ENCODE measurements at places on chromosomes 4 and X.

GRCh38 chr4:84483688-84484087 lies 15.4 kb downstream of the NKX6-1 start:
- DNase-seq, result no peak

DNA sequence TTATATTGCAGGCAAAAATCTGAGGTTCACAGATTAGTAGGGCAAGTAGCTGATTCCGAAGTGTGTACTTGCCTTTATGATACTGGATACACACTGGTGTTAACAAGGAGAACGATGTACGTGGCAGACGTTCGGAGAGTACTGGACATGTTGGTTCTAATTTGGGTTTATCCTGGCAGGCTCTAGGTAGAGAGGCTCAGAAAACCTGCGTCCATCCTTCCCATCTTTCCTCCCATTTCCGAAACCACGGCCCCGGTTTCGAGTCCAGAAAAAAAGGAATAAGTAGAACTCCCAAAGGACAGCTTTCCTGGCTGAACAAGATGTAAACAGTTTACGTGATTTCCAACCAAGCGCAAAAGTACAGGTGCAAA lies 351 bp upstream of the SLC30A9 start:
- no peak for DNase-seq

- DNase-seq, result no peak
Observed at GRCh38 chr4:95640311-95640710, 91.5 kb upstream of the UNC5C start.

GRCh38 chrX:147800663-147801062 lies 111.1 kb upstream of the FMR1 start:
- DNase-seq, result no peak

DNA sequence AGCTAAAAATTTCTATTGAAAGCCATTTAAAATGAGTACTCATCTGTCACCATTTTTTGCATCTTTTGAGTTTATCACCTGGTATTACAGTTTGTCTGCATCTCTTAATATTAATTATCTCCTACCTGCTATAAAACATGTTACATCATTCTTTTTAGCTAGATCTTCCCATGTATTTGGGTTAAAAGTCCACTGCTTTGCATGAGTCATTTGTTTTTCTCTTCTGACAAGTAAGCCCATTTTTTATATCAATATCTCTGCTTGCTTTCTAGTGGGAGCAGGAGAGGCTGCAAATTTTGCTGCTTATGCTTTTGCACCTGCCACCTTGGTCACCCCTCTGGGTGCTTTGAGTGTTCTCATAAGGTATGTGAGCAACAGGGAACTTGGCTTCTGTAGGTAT lies 16.1 kb downstream of the NIPAL1 start:
- DNase-seq, result no peak

DNA sequence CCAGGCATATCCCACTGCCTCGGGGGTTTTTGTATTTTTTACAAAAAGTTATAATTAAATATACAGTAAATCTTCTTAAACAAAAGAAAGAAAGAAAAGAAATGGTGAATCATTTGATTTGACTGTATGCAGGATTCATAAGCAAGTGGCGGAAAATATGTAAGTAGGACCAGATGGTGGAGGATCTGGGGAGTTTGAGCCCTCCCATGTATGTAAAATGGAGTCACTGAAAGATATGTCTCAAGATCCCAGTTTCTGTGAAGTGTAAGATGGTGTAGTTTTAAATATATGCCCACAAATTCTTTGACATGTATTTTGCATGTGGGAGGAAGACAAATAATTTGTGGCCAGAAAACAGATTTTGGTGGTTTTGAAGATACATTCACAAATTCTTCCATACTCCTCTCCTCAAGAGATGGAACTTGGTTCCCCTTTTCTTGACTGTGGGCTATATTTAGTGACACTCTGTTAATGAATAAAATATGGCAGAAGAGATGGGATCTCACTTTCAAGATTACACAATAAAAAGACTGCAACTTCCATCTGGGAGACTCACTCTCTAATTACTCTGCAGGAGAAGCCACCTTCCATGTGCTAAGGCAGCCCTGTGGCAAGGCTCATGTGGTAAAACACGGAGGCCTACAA lies 133.6 kb upstream of the S100G start:
- peak; percentile 87 for DNase-seq

- DNase-seq, result peak; percentile 23
Observed at GRCh38 chrX:57918750-57919436, 8.6 kb upstream of the ZXDA start.

DNA sequence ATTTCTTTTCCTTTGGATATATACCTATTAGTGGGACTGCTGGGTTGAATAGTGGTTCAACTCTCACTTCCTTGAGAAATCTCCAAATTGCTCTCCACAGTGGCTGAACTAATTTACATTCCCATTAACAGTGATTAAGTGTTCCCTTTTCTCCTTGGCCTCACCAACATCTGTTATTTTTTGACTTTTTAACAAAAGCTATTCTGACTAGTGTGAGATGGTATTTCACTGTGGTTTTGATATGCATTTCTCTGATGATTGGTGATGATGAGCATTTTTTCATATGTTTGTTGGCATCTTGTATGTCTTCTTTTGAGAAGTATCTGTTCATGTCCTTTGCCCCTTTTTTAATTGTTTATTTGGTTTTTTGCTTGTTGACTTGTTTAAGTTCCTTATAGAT lies 413.0 kb downstream of the MAPK10 start:
- DNase-seq, result peak; percentile 48

DNA sequence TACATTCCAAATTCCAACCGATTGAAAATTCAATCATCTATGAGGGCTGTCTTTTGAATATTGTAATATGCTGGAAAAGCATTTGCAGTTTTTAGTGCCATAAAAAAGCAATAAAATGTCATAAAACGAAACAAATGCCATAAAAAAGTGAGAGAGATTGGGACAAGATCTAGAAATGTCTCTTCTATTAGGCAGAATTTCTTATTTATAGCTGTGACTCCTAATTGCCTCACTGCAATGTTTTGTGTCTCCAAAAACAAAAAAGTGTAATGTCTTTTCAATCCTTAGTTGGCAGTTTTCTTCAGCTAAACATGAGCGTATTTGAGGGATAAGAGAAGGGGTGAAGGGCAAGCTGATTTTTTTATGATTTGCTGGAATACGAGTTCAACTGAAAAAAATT lies 153.9 kb downstream of the NAF1 start:
- no peak for DNase-seq

GRCh38 chr4:107034091-107034995 lies 1.8 kb downstream of the DKK2 start:
- DNase-seq, result peak; percentile 56

- DNase-seq, result peak; percentile 62
Observed at GRCh38 chrX:71178908-71179307, 34.3 kb downstream of the NLGN3 start.

- DNase-seq, result no peak
Observed at GRCh38 chr4:136484996-136485395, 1047.3 kb downstream of the PCDH18 start.

DNA sequence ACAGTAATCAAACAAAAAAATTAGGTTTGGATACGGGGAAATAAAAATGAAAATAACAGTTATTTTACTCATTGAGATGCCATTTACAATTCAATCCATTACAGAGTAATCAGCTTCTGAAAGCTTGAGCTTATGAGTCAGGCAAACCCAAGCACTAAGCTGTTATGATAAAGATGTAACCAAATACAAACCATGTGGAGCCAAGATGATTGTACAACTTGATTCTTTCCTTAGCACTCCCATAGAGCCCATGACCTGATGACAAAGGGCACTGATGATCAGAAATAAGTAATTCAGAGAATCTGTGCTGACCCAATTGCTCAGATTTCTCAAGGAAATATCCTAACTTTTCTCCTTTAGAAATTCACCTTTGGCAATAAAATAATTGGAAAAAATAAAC lies 40.5 kb upstream of the PRKG2 start:
- DNase-seq, result peak; percentile 85

- no peak for DNase-seq
Observed at GRCh38 chr4:173443121-173443520, 44.2 kb upstream of the SCRG1 start.

- DNase-seq, result no peak
Observed at GRCh38 chr4:1090465-1091440, 22.6 kb downstream of the RNF212 start.

GRCh38 chr4:3115637-3116270 lies 41.3 kb downstream of the HTT start:
- peak; percentile 37 for DNase-seq

DNA sequence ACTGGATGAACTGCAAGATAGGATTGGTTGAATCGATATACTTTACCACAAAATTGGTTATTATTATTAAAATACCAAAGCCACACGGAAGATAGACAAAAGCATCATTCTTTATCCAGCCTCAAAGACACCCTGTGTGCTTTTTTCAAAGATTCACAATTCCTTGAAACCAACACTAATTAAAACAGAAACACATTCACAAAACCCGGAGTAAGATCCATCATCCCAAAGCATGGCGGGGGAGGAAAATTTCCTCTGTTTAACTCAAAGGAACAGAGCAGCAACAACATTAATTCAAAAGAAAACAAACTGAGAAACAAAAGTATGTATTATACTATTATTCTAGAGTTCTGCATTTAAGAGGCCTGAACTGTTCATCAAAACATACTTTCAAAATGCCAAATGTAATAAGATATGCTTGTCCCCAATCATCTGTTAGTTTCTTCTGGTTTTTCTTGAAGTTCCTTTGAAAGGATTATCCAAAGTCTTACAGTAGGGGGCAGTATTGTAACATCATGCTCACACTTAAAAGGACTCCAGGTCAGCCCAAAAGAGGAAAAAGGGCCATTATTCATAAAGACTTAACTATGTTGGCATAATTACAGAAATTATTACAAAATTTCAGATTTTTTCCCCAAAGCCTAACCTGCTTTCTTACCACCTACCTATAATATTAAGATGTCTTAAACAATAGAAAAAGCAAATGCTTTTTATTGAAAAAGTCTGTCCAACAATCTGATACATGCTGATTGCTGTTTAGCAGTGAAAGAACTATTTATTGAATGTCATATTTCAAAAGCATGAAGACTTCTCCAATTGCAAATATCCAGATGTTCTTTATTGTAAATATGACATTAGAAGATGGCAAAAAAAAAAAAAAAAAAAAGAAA lies 168.7 kb downstream of the SCFD2 start:
- DNase-seq, result peak; percentile 89

DNA sequence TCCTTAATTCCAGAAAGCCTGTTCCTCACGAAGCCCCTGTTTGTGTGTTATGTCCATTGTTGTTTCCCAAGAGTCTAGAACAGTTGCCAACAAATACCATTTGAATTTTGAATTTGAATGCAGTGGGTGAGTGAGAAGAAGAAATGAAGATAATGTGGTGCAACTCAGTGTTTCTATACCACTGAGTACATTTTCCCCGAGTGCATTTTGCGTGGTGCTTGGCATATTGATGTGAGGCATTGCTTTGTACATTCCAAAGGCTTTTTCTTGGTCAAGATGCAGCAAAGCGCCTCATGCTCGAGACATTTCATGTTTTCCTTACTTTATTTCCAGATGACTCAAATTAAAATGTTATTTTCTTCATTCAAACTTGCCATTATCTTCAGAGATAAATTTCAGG lies 253.1 kb upstream of the RPS6KA3 start:
- DNase-seq, result no peak
